HEK293T (cell line): ENCODE measurements at places on chromosomes 7 and 10.

DNA sequence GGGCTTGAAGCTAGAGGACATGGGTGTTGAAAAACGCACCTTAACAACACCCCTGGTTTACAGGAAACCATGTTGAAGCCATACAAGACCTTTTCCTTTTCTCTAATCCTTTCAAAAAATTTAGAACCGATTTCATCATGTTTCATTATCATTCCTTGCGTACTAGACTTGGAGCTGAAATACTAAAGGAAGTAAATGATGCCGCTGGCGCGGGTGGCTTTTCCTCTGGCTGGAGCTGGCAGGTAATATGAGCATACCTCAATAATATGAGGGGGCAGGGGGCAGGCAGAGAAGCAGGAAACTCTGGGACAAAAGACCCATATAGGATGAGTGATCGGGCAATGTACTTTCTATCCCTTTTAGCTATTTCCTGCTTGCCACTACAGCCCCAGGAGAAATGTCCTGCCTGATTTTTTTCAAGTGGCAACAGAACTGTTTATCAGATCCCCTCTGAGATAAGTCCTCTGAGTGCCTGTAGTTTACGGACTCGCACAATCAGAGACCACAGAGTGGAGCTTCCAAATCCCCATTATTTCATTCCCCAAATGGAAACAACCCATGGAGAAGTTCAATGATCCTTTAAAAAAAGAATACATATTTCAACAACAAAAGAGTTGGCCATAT, 450.1 kb downstream of the KCNMA1 start:
- no peak for DNase-seq

DNA sequence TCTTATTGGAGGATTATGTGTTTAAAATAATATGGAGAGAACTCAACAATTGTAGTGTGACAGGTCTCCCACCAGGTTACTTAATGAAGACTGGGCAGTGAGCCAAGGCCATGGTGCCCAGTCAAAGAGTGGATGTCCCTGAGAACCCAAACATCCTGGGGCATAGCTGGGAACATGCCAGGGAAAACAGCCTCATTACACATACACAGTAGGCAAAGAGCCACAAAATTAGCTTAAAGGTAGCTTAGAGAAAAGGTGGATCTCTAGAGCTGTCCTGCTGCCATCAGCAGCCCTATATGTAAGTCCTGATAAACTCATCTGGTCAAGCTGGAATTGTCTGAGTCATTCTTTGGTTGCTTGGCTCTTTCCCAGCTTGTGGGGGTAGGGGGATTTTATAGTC, 287.8 kb downstream of the PHF14 start:
- peak; percentile 7 for DNase-seq

DNA sequence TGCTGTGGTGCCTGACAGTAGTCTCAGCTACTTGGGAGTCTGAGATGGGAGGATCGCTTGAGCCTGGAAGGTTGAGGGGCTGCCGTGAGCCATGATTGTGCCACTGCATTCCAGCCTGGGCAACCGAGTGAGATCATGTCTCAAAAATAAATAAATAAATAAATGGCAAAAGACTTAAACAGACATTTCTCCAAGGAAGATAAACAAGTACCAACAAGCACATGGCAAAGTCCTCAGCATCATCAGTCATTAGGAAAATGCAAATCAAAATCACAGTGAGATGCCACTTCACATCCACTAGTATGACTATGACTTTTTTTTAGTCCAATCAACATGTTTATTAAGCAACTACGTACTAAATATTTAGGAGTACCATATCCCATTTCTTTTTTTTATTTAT, 21.3 kb upstream of the KPNA7 start:
- DNase-seq: no peak

DNA sequence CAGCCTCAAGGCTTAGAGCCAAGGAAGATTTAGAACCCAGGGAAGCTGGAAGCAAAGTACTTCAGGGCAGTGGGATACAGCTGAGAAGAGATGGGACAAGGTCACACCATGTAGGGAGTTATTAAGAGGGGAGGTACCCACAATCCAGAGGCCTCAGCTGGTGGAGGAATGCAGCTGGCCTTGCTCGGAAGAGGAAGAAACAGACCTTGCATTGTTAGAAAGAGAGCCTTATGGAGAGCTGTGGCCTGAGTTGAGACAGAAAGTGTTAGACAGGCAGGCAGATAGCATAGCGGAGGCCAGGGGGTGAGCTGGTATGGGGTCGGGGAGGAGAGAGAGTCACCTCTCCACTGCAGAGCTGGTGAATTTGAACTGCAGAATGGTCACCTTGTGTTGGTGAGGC, 173.1 kb downstream of the JCAD start:
- DNase-seq: no peak
